HS-27A (cell line): ENCODE measurements at places on chromosomes 4 and X.

GRCh38 chrX:9414416-9414815 lies 50.4 kb upstream of the TBL1X start:
- no peak for DNase-seq

DNA sequence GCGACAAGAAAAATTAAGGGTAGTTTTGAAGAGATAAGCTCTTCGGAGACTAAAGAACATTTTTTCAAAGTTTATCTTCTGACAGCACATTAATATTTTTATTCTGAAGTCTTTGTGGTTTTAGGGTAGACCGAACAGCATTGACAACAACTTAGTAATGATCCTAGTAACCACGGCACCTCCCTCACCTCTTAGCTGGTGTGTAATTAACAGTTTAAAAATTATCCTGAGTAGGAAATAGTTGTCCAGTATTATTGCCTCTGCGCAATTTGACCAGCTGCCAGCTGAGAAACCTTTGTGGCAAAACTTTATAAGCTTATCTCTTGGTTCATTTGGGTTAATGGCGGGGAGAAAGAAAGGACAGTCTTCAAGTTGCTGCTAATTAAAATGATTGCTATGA lies 213.6 kb downstream of the CBLL2 start:
- no peak for DNase-seq

DNA sequence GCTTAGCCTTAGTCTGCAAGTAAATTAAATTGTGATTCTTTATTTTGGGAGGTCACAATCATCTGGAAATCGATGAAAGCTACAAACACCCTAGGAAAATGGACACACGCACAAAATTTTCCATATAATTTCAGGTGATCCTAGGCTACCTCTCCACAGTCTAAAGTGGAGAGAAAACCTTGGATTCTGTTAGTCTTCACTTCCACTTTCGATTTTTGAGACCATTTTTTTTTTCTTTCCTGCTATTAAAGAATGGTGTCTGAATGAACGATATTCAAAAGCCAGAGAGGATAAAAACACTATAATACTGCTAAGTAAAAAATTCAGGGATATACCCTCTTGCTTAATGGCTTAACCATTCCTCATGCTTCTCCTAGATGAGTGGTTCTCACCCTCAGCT lies 1.7 kb downstream of the FBXL5 start:
- DNase-seq: no peak

DNA sequence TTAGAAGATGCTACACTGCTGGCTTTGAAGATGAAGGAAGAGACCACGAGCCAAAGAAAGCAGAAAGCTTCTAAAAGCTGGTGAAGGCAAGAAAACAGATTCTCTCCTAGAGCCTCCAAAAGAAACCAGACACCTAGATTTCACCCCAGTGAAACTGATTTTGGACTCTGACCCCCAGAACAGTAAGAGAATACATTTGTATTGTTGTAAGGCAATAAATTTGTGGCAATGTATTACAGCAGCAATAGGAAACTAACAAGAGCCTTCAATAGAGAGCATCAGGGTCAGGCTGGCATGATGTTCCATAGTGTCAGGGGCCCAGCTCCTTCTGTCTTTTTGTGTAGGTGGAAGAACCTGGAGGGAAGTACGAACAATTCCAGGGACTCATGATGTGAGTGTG lies 6.0 kb upstream of the TEC start:
- DNase-seq: no peak

- no peak for DNase-seq
Observed at GRCh38 chr4:144223661-144224060, 83.1 kb upstream of the GYPA start.

DNA sequence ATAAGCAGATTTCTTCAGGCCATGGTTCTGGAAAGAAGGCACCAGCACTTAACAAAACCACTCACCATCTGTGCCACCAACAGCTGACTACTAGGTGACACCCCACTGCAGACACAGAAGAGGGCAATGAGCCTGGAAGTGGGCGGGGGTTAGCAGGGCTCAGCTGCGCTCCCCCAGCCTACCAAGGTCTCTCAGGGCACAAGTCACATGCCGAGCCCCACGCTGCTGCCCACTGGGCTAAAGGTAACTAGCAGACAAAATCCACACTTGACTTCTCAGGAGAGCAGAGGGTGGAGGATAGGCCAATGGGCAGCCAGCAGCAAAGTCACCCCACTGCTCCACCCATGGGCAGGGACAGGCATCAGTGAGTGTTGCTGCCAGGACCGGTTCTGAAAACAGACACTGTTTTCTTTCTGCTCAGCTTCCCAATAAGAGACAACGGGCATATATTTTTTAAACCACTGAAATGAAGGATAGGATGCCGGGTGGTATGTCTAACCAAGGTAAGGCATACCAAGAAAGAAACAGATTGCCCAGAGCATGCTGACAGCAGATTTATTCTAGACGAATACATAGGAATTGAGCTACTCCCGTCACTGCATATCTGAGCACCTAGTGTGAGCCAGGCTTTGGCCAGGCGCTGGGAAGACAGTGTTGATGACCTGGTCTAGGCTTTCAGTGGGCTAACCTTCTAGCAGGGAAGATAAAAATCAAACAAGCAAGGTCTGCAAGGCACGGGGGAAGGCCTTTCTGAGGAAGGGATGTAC lies 20.1 kb downstream of the ACSL1 start:
- DNase-seq: no peak

GRCh38 chrX:147478899-147479298 lies 432.8 kb upstream of the FMR1 start:
- no peak for DNase-seq

- no peak for DNase-seq
Observed at GRCh38 chrX:98452456-98452855, 1568.7 kb downstream of the RPA4 start.

- DNase-seq: no peak
Observed at GRCh38 chr4:182556580-182556979, 313.4 kb downstream of the TENM3 start.

DNA sequence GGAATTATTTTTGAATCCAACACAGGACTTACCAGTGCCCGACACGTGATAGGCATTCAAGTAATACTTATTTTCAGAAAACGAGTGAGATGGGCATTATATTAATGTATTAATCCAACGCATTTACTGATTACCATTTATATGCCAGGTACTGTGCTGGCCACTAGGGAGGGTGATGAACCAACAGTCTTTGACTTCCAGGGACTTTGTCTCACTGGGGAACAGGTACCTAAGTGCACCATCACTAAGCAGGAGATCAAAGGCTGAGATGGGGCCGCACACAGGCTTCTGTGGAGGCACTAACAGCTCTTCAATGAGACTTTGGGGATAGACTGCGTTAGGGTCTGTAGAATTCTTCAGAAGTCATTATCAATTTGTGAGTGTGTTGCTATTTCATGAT lies 5.7 kb upstream of the TADA2B start:
- no peak for DNase-seq

GRCh38 chrX:14997271-14997670 lies 124.0 kb downstream of the MOSPD2 start:
- DNase-seq: no peak

GRCh38 chr4:25022766-25023165 lies 8.0 kb downstream of the LGI2 start:
- DNase-seq: no peak

- DNase-seq: no peak
Observed at GRCh38 chrX:41184312-41184711, 99.1 kb downstream of the USP9X start.

DNA sequence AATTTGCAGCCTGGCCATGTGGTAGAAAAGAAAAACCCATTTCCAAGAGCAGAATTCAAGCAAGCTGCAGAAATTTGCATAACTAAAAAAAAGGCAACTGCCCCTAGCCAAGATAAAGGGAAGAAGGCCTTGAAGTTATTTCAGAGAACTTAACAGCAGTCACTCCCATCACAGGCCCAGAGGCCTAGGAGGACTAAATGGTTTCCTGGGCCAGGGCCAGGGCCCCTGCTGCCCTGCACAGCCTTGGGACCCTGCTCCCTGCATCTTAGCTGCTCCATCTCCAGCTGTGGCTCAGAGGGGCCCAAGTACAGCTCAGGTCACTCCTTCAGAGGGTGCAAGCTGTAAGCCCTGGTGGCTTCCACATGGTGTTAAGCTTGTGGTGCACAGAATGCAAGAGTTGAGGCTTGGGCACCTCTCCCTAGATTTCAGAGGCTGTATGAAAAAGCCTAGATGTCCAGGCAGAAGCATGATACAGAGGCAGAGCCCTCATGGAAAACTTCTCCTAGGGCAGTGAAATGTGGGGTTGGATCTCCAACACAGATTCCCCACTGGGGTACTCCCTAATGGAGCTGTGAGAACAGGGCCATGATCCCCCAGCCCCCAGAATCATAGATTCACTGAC lies 6.7 kb upstream of the MID2 start:
- no peak for DNase-seq

DNA sequence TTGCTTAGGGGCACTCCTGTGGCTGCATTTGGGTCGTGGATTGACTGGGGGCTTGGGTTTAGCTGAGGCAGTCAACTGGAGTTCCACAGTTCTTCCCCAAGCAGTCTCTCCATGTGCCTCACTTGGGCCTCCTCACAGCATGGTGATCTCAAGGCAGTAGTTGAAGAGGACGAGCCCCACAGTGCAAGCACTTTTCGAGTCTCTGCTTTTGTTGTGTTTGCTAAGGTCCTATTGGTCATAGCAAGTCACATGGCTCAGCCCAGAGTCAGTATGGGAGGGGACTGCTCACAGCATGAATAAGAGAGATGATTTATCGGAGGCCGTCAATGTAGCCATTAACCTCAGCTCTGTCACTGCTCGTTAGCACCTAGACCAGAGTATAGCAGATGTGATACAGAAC lies 29.7 kb downstream of the BMX start:
- no peak for DNase-seq

- no peak for DNase-seq
Observed at GRCh38 chr4:185238750-185239149, 29.4 kb downstream of the SNX25 start.

GRCh38 chr4:41256740-41257256 lies at the start of gene UCHL1:
Gene UCHL1, plus strand, starts transcription at chr4:41256928. Its CDS starts 49 bp downstream, at chr4:41256977.
- DNase-seq: peak; percentile 53

GRCh38 chr4:144647095-144647561 lies 1.2 kb downstream of the HHIP start:
- DNase-seq: no peak

GRCh38 chr4:139639654-139640053 lies 26.0 kb upstream of the MGST2 start:
- DNase-seq: no peak

DNA sequence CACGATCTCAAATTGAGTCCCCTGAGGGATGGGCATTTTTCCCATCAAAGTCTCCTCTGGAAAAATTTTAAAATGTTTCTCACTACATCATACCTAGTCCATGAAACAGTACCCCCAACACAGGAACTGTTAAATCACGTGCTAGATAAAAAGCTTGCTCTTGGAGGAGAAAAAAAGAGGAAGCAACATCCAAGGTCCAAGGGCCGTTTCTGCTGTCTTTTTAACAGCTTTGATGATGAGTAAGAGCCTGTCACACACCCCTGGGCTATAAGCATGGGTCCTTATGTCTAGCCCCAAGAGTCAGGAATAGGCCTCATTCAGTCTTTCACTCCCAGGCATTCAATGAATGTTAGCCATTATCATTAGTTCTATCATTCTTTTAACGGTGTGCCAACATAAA lies 128.9 kb downstream of the SH3KBP1 start:
- no peak for DNase-seq

DNA sequence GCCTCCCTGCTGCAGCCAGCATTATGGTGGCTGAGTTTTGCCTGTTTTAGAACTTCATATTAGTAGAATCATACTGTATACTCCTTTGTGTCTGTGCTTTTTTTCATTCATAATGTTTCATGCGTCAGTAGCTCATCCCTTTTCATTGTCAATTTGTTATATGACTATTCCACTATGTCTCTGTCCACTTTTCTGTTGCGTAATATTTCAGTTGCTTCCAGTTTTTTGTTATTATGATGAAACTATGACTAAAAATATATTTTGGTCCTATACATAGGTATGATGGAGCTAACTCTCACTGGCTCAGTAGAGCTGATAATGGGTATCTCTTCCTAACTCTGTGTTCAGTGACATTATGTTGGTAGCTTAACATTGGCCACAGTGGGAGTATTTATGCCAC lies 48.3 kb downstream of the DMP1 start:
- DNase-seq: no peak

DNA sequence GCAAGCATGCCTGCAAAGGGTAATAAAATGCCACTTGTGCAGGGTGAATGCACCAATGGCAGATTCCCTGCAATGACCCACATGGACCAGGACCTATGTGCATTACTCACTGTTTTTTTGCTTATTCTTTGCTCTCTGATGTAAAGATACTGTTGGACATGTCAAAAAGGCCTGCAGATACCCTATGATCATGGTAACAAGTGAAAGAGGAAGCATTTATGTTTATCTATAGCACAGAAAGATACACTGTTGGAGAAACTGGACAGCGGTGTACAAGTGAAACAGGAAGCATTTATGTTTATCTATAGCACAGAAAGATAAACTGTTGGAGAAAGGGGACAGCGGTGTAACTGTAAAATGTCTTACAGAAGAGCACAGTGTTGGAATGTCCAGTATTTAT lies 127.5 kb downstream of the PAPSS1 start:
- no peak for DNase-seq

DNA sequence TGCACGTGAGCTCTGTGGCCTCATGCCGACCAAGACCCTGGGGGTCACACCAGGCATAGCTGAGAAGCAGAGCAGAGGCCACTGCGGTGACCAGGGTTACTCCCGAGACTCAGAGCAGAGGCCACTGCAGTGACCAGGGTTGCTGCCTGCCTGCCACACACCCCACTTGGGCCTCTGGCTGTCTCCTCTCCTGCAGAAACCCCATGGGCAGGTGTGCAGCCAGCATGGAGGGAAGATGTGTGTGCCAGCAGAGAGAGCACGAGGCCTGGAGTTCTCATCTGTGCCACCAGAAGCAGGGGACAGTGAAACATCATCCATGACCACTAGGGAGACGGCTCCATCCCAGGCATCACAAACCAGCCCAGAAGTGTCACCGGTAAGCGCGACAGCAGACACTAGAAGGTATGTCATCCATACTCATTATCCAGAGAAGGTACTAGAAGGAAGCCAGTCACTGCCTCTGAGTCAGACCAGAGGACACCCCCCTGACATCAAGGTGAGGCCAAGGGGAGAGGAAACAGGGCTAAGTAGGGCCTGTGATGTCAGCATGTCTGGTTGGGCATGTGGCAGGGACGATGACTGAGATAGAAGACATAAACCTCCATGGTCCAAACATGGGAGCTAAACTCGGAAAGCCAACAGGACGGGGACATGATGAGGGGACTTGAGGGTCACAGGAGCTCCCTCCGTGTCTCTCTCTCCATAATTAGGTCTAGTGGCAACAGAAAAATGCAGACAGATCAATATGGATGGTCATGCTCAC lies 24.2 kb upstream of the SPON2 start:
- DNase-seq: no peak

DNA sequence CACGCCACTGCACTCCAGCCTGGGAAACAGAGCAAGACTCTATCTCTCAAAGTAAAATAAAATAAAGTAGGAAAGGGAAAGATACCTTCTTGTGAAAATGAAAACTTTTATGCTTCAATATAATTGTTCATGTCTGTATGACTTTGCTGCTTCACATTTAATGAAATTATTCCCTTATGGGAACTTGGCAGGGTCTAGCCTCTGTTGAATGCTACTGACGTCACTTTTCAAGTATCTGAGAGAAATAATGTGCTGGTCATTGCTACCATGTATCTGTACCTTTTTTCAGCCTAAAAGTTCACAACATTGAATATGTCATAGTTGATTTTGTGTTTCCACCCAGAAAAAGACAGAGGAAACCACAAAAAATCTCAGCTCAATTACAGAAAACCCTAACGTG lies 65.2 kb downstream of the PRDM5 start:
- no peak for DNase-seq
